GDM1 (cell line): ENCODE measurements at places on chromosomes 12 and 14.

DNA sequence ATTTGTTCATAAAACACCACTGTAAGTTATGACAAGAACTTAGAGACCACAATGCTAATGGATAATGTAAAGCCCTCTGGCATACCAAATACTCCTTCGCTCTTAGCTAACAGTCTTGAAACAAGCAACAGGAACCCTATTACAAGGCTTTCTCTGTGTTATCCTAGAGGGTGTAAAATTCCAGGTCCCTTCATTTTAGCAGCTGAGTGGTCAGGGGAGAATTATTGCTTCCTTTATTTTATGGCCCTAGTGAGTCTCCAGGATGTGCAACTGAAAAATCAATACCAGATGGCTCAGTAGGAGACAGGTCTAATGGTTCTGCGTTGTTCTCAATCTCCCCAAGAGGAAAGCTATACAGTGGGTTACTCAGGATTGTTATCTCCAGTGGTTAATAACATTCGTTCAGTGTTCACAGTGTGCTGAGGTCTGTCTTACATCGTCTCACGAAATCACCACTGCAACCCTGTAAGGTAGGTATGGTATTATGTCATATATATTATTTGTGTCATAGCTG, 172.7 kb upstream of the CNOT2 start:
- DNase-seq = no peak

GRCh38 chr14:69170839-69171238, 17.9 kb upstream of the DCAF5 start:
- DNase-seq = no peak

- no peak for DNase-seq
Observed at GRCh38 chr12:2338991-2339431, 286.2 kb downstream of the CACNA1C start.

DNA sequence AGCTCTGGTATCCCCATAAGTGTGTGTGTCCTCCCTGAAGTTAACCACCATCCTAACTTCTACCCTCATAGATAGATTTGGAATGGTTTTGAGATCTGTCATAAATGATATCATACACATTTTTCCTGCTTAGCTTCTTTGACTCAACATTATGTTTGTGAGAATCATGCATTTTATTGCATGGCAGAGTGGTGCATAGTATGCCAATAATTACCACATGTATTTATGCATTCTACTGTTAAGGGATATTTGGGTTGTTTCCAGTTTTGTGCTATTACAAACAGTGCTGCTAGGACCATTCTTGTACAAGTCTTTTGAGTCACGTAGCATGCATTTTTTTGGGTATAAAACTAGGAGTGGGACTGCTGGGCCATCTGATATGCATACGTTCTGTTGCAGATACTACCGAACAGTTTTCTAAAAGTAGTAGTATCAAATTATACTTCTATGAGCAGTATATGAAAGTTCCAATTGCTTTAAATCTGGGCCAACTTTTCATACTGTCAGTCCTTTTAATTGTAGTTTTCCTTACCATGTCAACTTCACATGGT, 13.4 kb downstream of the GRIP1 start:
- no peak for DNase-seq

DNA sequence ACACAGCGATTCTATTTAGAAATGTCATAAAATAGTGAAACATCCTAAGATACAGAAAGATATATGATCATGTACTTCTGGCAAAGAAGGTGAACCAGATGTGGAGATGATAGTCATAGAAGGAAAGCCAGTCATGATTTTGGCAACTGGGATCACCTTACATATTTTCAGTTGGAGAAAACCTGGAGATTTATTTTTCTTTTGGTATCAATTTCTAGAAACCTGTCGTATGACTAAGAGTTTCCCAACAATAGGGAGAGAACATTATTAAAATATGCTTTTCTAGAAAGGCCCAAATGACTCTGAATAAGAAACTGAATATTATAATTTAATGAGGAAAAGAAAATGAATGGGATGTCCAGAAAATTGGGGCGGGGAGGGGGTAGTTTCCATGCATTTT, 396.4 kb downstream of the ZFP36L1 start:
- no peak for DNase-seq

DNA sequence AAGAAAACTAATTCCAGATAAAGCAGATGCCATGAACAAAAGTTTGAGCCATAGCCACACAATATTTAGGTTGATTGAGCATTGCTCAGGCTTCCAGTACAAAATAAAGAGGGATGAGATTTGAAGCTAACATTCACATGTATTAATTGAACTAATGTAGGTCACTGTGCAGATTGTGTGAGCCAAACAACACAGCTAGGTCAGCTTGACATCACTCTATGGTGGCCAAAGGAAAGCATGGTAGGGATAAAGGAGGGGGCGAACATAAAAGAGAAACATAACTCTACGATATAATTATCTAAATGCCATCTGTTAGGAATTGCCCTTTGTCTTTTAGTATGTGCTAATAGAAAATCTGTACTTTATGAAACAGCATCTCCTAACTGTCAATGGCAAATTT, 477.7 kb upstream of the SYT1 start:
- no peak for DNase-seq
